Kidney glomerular epithelial cell (primary cell): ENCODE measurements at places on chromosomes 7 and 10.

DNA sequence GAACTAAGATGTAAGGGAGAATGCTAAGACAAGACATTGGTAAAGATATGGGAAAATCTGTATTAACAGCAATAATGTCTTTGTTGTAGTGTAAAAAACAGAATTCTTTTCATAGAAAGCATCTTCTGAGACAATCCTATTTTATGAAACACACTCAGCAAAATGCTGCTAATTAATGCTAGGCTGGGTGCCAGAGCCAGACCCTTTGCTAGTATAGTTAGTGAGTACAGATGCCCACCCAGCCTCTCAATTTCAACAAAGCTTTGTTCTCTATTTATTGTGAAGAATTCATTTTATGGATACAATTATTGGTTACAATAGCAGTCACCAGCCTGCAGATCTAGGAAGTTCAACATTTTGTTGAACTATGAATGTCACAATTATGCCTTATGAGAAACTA lies 131.0 kb downstream of the SEM1 start:
- DNase-seq: no peak

- DNase-seq: no peak
These were observed 63.0 kb downstream of the ZNF438 start for GRCh38 chr10:30968711-30969110.

DNA sequence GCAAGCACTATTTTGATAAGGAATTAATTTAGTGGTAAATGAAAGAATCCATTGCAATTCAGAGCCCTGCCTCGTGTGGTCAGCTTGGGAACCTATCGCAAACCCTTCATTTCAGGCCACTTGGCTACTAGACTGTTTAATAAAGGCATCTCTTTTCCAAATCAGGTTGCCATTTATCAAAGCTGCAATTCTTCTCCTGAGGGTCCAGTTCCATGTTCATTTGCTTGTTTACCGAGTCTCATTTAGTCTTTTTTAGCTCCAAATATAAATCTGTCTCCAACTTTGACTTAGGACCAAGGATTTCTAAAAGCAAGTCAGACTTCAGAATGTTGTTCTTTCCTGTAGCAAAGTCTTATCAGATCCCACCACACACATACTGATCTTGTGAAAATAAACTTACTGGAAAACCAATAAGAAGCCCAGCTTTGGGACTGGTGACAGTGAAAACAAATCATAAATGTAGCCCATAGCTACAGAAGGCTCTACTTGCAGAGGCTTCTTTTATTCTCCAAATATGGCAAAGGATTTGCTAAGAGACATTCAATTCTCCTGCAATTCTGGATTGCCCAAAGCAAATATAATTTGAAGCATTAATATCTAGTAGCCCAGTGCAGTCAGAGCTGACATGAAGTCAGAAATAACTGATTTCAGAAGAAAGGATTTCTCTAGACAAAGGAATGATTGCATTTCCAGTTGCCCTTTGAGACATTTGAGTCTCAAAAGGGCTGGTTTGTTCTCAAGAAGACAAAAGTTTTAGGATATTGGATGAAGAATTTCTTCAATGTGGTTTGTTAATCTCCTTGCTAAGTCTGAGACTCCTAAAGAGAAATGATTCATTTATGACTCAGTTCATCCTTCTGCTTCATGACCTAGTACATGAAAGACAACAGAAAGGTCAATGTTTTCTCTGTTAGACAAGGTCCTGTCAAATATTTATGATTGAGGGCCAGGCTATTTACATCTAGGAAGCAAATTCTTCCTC lies 28.0 kb downstream of the PPP1R3C start:
- peak; percentile 57 for DNase-seq

DNA sequence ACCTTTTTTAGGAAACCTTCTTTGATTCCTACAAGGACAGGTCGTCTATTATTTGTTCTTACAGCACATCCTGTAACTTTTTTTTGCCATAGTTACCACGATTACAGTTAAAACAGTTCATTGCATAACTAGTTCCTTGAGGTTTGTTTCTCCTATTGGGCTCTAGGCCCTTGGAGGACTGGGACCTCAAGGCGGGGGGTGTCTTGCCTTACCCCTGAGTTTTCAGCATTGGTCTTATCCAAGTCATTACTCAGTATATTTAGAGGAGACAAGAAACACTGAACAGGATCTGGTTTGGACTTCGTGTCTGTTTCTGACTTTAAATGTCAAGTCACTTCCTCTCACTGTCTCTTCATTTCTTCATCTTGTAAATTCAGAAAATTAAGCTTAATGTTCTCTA lies 369.8 kb downstream of the SDK1 start:
- no peak for DNase-seq

- DNase-seq: peak; percentile 29
These were observed 169.2 kb downstream of the ZNF438 start for GRCh38 chr10:30862486-30862885.

- no peak for DNase-seq
These were observed 29.1 kb upstream of the FAM20C start for GRCh38 chr7:163298-163695.

- DNase-seq: no peak
These were observed 9.9 kb downstream of the JAZF1 start for GRCh38 chr7:28170701-28171100.

DNA sequence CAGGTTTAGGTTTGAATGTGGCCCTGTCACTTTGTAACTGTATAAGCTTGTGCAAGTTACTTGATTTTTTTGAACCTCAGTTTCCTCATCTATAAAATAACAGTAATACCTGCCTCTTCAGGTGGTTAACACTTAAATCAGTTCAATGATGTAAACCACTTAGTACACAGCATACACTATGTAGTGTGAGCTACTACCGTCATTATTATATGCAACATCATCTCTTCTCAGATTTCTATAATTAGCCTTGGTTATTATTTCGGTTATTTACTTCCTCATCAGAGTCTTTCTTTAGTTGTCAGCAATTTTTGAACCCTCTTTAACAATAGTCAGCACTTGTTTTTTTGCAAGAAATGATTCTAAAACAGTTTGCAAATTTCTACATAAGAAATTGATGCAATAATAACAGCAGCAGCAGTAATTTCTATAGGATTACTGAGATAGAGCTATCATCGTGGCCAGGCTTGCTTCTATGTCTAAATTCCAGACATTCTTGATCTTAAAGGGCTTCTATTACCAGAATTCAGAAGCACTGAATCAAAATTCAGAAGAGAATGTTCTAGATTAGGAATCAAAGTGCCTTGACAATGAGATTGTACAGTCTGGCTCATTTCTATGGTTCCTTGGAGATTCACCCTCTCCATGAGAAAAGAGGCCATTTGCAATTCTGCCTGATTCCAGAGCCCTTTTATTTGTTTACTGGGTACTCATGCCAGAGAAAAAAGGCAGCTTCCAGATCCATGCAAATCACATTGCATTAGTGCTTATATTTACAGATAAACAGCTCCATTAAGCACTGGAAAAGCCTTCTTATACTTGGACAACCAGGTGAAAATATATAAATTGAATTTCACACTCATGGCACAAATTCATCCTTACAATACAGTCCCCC lies 25.0 kb upstream of the WDR11 start:
- no peak for DNase-seq

GRCh38 chr7:39265641-39266591 lies 288.2 kb downstream of the POU6F2 start:
- DNase-seq: no peak

GRCh38 chr7:36707465-36707864 lies 16.8 kb downstream of the AOAH start:
- DNase-seq: no peak

GRCh38 chr10:58399410-58399809 lies 14.2 kb downstream of the TFAM start:
- DNase-seq: peak; percentile 10

GRCh38 chr7:144048648-144049047 lies at the start of gene OR2A5:
Gene OR2A5 (plus strand): TSS chr7:144048948. CDS start chr7:144050402, 1,454 bp downstream.
- DNase-seq: no peak

GRCh38 chr7:70307544-70308106 lies 709.4 kb downstream of the AUTS2 start:
- DNase-seq: no peak

- DNase-seq: no peak
These were observed 15.5 kb downstream of the TES start for GRCh38 chr7:116225860-116226259.

- DNase-seq: no peak
These were observed 42.8 kb downstream of the SPOCK2 start for GRCh38 chr10:72045586-72045985.

DNA sequence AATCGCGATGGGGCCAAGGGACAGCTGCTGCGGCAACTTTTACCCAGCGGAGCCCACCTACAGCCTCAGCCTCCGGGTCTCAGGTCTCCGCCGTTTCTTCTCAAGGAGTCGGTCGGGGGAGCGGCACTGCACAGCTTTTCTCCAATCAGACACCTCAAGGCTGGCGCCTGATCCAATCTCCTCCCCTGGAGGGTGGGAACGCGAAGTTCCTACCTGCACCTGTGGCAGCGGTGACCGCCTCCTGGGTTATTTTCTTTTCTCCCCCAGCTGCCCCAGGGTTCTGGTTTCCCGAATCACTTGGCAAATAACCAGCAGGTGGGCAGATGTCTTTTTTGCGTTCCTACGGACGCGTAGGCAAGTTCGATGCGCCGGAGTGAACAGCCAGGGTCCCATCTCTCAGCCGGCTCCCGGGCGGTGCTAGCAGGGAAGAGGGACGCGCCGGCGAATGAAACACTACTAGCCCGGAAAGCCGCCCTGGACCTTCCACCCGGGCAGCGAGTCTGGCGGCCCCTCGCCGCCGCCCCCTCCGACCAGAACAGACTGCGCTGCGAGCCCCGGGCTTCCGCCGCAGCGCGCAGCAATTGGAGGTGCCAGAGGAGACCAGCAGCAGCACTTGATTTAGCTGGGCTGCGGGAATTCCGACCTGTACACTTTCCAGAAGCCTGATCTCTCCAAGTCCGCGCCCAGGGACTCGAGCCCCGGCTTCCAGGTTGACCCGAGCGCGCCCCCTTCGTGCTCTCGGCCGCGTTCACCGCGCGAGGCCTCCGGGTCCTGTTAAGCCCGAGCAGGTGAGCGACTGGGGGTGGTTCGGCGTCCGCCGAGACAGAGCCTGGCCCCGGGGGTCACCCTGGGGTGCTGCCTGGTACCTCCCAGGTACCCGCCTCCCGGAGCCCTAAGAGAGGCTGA lies at the start of gene PRR15:
Gene PRR15 (plus strand): TSS at position 246 of the 906 bp plus-strand sequence. CDS start 2,495 bp downstream, outside the sequence.
- DNase-seq: no peak

- DNase-seq: no peak
These were observed 96.1 kb downstream of the PPP1R3C start for GRCh38 chr10:91536733-91537132.

DNA sequence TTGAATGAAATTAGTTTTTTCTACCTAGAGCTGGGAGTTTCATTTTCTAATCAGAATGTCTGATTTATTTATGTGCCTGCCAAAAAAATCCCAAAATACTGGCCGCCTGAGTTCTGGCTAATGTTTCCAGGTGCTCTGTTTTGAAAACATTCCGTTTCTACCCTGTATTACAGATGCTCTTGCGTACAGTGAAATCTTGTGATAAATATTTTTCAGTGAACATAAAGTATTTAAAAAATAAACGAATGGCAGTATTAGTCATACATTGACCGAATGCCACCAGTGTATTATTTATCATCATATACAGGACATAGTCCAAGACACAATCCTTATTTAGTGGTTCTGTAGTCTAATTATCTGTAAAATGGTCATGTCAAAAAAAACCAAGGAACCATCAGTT lies 102.8 kb downstream of the KAT6B start:
- no peak for DNase-seq

- no peak for DNase-seq
These were observed 23.9 kb downstream of the LMOD2 start for GRCh38 chr7:123679614-123680013.

- no peak for DNase-seq
These were observed 5.2 kb downstream of the DUSP5 start for GRCh38 chr10:110502851-110503301.

GRCh38 chr10:121322776-121323175 lies 275.5 kb downstream of the FGFR2 start:
- DNase-seq: no peak

GRCh38 chr7:83005410-83005809 lies 157.3 kb downstream of the PCLO start:
- no peak for DNase-seq

DNA sequence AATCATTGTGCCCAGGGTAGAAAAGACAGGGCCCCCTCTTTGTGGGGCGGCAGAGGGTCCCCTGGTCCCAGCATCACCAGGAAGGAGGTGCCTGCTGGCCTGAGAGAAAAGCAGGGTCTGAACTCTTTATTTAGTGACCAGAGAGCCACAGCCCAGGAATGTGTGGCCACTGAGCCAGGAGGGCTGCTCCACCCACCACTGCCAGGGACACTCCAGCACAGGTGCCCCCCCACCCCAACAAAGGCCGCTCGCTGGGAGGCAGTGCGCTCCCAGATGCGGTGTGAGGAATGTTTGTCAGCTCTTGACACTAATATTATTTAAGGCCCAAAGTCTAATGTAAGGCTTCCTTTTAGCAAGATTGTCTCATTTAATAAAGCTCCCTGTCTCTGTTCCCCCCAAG lies 59.6 kb upstream of the ZMIZ1 start:
- no peak for DNase-seq

DNA sequence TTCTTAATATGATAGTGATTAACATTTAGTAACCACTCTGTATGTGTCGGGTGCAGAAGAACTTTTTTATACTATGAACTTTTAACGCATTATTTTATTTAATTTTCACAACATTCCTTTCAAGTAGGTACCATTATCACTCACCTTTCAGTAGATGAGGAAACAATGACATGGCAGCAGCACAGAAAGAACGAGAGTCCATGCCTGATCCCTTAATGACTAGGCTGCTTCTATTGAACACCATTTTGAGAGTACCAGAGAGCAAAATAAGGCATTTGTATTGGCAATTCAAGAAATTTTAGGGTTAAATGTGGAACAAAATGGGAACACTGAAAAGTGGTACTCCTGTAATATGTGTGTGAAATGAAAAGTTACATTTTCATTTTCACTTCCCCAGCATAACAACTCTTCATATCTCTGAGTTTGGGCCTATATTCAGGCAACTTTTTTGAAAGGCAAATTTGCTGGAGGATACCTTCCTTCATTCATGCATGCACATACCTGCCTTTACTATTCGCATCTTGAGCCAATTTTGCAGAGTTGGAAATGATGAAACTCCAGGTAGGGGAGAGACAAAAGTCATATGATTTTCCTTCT lies 12.8 kb downstream of the LRRN3 start:
- DNase-seq: no peak
